Neural progenitor cell (in vitro differentiated cells): ENCODE measurements at places on chromosomes 5 and 9. TPM values are rescaled to one million over a fixed set of nuclear protein-coding genes. Genes with fewer than 3 reads are reported as not detected.

DNA sequence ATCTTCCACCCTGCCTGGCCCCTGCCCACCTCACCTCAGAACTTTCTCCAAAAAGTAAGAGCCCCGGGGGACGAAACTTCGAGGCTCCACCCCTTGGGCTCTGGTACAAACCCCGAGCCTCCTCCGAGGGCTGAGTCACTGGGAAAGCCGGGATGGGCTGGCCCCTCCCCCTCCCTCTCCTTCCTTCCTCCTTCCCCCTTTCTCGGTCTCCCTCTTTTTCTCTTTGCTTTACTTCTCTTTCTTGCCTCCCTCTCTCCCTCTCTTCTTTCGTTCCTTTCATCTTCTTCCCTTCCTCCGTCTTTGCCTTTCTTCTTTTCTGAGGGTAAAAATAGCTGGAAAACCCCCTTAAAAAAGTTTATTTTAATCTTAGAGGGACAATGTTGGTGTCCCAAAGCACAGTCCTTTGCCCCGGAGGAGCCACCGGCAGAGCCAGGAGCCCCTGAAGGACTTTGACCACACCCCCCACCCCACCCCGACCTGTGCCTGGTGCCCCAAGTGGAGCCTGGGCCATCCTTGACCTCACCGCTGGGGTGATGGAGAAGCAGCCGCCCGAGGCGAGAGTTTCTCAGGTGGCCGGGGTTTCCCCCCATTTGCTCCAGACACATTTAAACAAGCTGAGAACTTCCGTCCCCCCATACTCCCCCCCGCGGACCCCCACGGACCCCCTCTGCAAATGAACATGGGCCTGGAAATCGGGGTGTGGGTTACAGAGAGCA is 5.7 kb upstream of the NOTCH1 start:
- DNase-seq, result peak; percentile 70
- peaks cover 11% of the 10 kb centered on the region for H3K27me3 ChIP-seq
- peaks cover 43% of the 10 kb centered on the region for H3K4me1 ChIP-seq
- H3K27ac ChIP-seq, result no peak overlapping the region

DNA sequence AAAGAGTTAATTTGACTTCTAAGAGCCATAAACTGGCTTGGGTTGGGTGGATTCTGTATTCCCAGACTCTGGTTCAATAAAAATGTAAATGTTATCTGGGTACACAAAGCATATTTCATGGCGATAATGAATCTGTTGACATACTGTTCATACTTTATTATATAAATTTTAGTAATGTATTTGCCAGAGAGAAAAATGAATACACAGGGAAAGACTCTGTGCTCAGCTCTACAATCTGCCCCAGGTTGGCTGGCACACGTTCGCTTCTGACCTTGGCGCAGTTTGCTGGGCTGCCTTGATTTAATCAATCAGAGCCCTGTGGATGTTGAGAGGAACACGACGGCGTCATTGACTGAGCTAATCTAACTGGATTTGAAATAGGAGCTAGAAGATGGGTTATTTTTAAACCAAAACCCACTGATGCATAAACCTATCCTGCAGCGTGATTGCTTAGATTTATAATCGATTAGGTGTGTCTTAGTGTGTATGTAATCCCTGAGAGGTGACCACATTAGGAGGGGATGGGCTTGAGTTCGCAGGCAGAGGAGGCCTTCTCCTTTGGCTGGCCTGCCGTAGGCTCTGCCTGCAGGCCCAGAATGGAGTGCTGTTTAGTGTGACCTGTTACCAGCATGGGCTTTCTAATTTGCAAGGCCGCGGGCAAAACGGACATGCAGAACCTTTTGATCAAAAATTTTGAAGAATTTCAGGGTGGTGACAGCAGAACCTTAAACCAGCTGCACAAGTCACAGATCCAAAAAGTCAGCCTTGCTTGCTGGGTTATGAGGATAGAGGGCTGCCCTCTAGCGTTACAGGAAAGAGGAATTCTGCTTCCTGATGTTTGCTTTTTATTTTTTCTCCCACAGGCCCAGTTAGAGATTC is 3.9 kb upstream of the ADCY2 start:
- peaks cover 27% of the 10 kb centered on the region for H3K27me3 ChIP-seq
- no peaks in the 10 kb centered on the region for H3K4me1 ChIP-seq

DNA sequence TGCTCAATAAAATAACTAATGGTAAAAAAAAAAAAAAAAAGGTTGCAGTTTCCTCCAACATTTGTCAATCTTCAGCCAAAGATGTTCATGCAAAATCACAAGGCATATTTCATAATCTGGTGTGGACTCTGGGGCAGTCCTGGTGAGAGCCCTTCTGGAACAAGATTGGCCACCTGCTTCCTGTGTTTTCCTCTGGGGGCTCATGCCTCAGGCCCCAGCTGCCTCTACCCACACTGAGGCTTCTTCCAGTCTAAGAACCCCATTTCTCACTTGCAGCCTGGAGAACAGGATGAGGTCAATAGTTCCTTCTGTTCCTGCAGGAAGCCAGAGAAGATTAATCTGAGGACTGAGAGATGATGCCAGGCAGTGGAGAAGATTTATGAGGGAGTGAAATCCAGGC is 492.6 kb upstream of the BRINP1 start:
- no peaks in the 10 kb centered on the region for H3K27me3 ChIP-seq
- H3K27ac ChIP-seq, result no peak overlapping the region
- H3K4me3 ChIP-seq, result no peak overlapping the region
- peaks cover 12% of the 10 kb centered on the region for H3K4me1 ChIP-seq
- no peaks in the 10 kb centered on the region for H3K36me3 ChIP-seq
- DNase-seq, result no peak

GRCh38 chr5:154447089-154447725 is 1.4 kb downstream of the SAP30L start:
- H3K27me3 ChIP-seq, result peaks cover 5% of the 10 kb centered on the region
- H3K4me1 ChIP-seq, result peaks cover 11% of the 10 kb centered on the region
- peak overlapping the region; percentile 77 for H3K4me3 ChIP-seq
- DNase-seq, result no peak
- no peak overlapping the region for H3K27ac ChIP-seq

Gene OTP
- not detected in 2 replicates for total RNA-seq
